ENCODE measurements at places on chromosomes 7 and 10.

- DNase-seq: no peak
Observed at GRCh38 chr10:16195178-16195769, 241.5 kb upstream of the PTER start.

DNA sequence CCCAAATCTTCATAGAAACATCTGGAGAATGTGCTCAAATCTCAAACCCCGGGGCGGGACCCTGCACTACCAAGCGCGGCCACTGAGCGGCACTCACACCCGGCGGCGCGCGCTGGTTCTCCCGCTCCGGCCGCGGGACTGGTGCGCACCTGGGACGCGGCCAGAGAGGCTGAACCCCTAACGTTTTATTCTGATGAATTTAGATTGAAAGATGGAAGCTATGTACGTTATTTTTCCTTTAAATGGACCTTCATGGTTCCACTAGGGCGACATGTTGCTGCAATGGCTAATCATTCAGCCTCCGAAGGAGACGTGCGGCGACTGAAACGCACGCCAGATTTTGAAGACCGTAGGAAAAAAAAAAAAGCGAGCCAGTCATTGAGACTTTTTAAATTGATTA, 107.0 kb upstream of the INSIG1 start:
- no peak for DNase-seq

GRCh38 chr7:157609932-157610640, 273.3 kb downstream of the DNAJB6 start:
- DNase-seq: no peak

DNA sequence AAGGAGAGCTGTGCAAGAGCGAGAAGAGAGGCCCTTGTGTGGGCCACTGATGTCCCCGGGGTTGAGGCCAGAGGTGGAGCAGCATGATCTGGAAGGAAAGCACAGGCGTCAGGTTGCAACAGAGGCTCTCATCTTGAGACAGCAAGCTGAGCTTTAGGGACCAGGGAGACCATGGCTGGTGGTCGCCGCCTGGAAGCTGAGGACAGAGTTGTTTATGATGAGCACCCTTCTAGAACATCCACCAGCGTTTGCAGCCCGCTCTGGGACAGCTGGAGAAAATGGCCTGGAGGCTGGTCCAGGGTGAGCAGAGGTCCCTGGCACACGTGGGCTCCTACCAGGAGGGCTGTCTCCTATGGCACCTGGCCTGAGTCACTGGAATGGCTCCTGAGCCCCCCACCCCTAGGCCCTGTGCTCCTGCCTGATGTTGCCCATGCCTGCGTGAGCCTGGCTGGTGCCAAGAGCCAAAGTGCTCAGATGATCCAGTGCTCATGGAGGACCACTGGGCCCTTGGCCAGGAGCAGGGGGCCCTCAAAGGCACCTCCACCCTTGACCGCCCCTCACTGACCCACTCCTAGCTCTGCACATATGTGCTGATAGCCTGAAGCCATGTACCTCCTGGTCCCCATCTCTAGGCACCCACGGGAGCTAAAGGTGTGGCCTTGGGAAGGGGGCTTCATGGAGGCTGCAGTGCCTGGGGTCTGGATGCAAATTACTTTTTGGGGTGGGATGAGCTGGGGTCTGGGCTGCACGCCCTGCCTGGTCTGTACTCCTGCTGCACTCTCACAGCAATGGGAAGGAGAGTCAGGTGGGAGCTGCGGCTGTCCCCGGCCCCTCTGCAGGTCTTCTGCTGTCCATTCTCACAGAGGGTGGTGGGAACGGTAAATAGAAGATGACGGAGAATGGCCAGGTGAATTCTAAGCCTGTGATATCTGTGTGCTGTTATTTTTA, 40.1 kb upstream of the RET start:
- no peak for DNase-seq

- no peak for DNase-seq
Observed at GRCh38 chr7:26153823-26154783, 2.1 kb downstream of the NFE2L3 start.

- DNase-seq: no peak
Observed at GRCh38 chr7:11026452-11027359, 53.0 kb downstream of the PHF14 start.

- DNase-seq: no peak
Observed at GRCh38 chr10:74255214-74255613, 104.2 kb downstream of the ADK start.

GRCh38 chr10:50585921-50586739, 37.6 kb downstream of the SGMS1 start:
- no peak for DNase-seq

GRCh38 chr7:15963206-15963605, 276.7 kb upstream of the MEOX2 start:
- no peak for DNase-seq

GRCh38 chr7:155355176-155355575, 57.5 kb downstream of the INSIG1 start:
- no peak for DNase-seq

DNA sequence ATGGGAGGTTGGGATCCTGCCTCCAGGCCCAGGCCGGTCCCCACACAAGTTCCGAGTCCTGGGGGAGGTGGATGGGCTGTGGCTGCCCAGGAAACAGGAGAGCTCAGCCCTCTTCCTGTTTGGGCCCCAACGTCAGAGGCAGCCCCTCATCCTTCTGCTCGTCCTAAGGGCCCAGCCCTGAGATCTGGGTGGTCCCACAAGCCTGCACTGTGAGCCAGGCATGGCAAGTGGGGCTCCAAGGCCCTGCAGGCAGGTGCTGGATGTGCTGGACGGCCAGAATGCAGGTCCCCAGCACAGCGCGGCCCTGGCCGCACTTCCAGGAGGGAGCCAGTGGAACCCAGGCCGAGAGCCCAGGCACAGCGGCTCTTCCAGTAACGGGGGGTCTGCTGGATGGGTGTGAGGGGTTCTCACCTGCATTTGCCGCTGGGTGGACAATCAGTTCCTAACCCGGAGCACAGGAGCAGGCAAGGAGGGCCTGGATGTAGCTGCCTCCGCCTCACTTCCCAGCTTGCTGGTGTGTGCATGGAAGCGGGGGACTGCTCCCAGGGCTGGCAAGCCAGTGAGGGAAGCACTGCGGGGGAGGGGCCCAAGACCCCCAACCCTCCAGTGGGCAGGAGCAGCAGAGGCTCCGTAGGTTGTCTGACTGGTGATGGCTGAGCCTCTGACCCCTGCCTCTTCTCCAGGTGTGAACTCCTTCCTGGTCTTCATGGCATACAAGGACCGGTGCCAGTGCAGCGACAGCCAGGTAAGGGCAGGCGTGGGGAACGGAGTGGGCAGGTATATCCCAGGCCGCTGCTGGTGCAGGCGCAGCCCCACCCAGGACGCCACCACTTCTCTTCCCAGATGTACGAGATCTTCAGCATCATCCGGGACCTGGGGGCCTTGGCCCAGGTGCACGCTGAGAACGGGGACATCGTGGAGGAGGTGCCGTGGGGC, 9.7 kb downstream of the DPYSL4 start:
- no peak for DNase-seq

- peak; percentile 50 for DNase-seq
Observed at GRCh38 chr7:55365205-55365674, at the start of gene LANCL2. LANCL2 (plus strand) TSS chr7:55365337; CDS start chr7:55366026, 689 bp downstream.

DNA sequence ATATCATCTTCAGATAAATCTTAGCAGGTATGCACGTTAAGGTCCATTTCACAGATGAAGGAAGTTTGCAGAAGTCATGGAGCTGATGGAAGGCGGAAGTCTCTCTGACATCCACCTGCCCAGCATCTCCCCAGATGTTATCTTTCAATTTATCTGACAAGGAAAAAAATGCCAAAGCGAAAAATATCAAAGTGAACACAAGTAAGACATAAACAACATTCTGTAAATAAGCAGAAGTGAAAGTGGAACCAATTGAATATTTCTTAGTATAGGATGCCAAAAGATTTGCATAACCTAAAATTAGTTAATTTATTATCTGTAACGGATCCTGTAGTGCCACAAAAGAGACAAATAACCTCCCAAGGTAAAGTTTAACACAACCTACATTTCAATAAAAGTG, 73.6 kb upstream of the NEBL start:
- no peak for DNase-seq

DNA sequence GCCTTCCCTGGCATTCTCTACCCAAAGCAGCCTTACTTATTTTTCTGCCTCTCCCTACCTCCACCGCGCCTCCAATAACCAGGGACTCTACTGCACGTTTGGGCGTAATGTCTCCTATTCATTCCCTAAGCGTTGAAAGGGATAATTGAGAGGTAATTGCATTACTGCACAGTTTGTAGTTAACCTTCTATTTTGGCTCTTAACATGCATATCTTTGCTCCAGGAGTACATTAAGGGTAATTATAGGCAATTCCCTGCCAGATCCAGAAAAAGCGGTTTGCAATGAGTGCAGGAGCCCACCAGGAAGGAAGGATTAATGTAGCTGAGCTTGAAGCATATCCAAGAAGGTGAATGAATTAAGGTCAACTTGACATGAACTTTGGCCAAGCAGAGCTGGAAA, 558.4 kb downstream of the TYW1 start:
- no peak for DNase-seq

GRCh38 chr7:94295850-94296249, 98.8 kb upstream of the COL1A2 start:
- DNase-seq: peak; percentile 61

DNA sequence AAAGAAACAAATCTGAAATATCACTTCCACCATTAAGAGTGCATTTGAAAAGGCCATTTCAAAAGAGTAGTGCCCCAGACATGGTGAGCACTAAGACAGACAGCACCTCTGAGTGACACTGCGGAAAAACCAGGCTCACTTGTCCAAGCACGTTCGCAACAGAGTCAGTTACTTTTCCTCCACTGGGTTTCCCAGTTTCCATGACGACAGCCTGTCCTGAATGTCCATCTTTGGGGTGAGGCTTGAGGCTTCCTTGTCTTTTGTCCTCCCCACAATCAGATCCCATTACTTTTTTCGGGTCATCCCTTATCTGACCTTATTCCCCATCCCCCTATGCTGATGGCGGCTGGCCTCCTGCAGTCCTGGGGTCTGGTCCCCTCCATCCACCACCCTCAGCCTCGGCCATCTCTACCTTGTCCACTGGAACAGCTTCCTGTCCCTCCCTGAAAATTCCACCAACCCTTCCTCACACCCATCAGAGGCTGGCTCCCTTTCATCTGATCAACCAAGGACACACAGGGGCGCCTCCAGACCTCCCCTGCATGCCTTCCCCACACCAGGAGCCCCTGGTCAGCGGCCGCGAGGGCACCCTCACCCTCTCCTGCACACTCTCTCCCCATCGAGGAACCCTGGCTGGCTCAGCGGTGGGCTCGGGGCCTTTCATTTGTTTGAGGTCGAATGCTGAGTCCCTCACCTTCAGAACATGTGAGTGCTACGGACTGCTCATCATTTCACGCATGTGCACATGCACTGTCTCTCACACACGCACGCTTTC, 363.6 kb downstream of the DNAJB6 start:
- no peak for DNase-seq

DNA sequence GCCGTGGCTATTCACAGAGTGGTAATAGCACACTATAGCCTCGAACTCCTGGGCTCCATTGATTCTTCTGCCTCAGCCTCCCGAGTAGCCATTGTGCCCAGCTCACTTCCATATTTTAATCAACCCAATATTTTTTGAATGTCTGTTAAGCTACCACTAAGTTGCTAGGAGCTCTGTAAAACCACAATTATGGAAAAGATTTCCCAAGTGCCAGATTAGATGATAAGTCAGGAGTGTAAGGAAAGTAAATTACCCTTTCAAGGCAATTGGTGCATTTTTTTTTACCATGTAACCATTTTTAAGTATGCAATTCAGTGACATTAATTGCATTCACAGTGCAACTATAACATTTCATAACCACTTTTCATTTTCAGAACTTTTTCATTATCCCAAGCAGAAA, 87.5 kb upstream of the GATAD1 start:
- no peak for DNase-seq

- DNase-seq: no peak
Observed at GRCh38 chr10:132878730-132879407, 63.5 kb downstream of the CFAP46 start.

GRCh38 chr10:6794441-6794840, 214.4 kb upstream of the PRKCQ start:
- no peak for DNase-seq

Measured in NCI-H1694 (cell line).